ENCODE measurements at places on chromosomes 5 and 9. TPM values are rescaled to one million over a fixed set of nuclear protein-coding genes. Genes with fewer than 3 reads are reported as not detected.

Gene PFN3
- total RNA-seq, result not detected

Gene C9orf50
- not detected for total RNA-seq

Gene PCDHGB1
- 7.5 TPM for total RNA-seq

Gene ANKRD31
- 0.05 TPM for total RNA-seq

Gene HSPB3
- total RNA-seq, result 251 TPM

Gene ARHGEF37
- 17.9 TPM for total RNA-seq

Gene LRRC19
- total RNA-seq, result not detected

DNA sequence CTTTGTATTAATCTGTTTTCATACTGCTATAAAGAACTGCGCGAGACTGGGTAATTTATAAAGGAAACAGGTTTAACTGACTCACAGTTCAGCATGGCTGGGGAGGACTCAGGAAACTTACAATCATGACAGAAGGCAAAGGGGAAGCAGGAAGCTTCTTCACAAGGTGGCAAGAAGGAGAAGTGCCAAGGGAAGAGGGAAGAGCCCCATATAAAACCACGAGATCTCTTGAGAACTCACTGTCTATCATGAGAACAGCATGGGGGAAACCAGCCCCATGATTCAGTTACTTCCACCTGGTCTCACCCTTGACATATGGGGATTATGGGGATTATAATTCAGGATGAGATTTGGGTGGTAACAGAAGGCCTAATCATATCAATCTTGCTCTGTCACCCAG lies 60.9 kb upstream of the CHD1 start:
- H3K4me1 ChIP-seq, result no peaks in the 10 kb centered on the region
- no peaks in the 10 kb centered on the region for H3K27me3 ChIP-seq
- H3K4me3 ChIP-seq, result no peak overlapping the region
- no peak overlapping the region for H3K27ac ChIP-seq
- DNase-seq, result no peak

- H3K4me1 ChIP-seq, result no peaks in the 10 kb centered on the region
- no peaks in the 10 kb centered on the region for H3K36me3 ChIP-seq
- H3K27me3 ChIP-seq, result no peaks in the 10 kb centered on the region
- DNase-seq, result no peak
- no peak overlapping the region for H3K27ac ChIP-seq
Observed at GRCh38 chr9:129507805-129508204, 113.1 kb downstream of the C9orf50 start.

DNA sequence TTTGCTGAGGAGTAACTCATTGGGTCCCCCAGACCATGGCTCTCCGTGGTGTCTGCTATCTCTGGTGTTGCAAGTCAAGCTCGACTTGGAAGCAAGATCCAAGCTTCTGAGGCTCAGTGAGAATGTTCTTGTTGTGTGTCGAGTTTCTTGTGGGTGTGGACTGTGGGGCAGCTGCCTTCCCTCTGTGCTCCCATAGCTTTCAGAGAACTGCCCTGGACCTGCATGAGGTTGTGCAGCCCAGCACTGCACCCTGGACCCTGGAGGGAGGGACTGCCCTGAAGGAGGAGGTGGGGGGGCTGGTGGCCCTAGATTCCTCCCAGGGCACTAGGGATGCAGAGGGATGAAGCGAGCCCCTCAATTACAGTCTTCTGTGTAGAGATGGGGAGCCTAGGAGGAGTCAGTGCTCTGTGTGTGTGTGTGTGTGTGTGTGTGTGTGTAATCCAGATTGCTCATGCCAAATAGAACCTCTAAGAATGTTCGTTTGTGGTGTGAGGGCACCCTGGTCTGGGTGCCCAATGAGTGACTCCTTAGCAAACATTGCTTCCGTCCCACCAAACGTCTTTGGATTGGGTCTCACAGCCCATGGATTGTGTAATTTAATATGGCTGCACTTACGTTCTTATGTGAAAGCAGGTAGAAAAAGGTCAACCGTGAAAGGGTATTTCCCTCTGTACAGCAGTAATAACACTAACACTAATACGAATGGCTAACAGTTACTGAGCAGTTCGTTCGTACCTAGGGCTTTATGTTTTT lies 143.3 kb upstream of the LMX1B start:
- H3K36me3 ChIP-seq, result no peaks in the 10 kb centered on the region
- no peak for DNase-seq
- H3K4me1 ChIP-seq, result no peaks in the 10 kb centered on the region
- H3K27ac ChIP-seq, result peak overlapping the region; percentile 81
- no peaks in the 10 kb centered on the region for H3K27me3 ChIP-seq

DNA sequence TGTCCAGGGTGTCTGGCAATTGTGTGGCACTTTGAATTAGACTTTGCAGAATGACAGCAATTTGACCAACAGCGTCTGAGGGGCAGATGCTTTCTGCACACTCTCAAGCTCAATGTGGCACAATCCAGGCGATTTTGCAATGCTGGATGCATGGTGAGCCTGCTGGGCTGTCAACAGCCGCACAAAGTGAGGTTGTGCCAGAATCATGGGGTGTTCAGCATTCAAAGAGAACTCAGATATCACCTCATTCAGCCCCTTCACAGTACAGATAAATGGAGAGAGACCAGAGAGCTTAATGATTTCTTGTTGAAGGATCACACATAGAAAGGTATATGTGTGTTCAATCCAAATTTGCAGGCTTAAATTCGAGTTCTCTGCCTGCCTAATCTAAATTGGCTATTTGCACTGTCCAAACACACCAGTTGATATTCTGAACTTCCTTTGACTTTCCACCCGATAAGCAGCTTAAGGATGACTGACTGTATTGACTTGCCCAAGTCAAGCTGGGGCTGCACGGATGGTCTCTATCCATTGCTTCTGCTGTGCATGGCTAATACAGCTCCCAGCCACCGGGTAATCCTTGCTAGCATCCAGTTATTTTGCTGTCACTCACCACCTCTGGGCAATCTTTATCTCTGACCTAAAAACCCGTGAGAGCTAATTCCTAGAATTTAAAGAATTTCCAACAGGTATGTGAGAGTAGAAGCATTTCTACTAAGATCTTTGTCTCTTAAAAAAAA lies 157.9 kb upstream of the TAS2R1 start:
- no peaks in the 10 kb centered on the region for H3K4me1 ChIP-seq
- H3K36me3 ChIP-seq, result no peaks in the 10 kb centered on the region
- H3K4me3 ChIP-seq, result no peak overlapping the region
- H3K27ac ChIP-seq, result no peak overlapping the region

GRCh38 chr5:103119070-103119764 lies 721 bp downstream of the GIN1 start:
- peak overlapping the region; percentile 91 for H3K27ac ChIP-seq
- H3K4me1 ChIP-seq, result peaks cover 34% of the 10 kb centered on the region
- H3K36me3 ChIP-seq, result no peaks in the 10 kb centered on the region
- no peak for DNase-seq
- peak overlapping the region; percentile 75 for H3K4me3 ChIP-seq
- no peaks in the 10 kb centered on the region for H3K27me3 ChIP-seq

- H3K4me3 ChIP-seq, result peak overlapping the region; percentile 33
- DNase-seq, result peak; percentile 22
- no peak overlapping the region for H3K27ac ChIP-seq
- H3K27me3 ChIP-seq, result peaks cover 6% of the 10 kb centered on the region
Observed at GRCh38 chr9:84271531-84271900, 69.0 kb downstream of the SLC28A3 start.

GRCh38 chr9:136096505-136097001 lies 1.5 kb upstream of the NACC2 start:
- DNase-seq, result no peak
- H3K4me1 ChIP-seq, result peaks cover 38% of the 10 kb centered on the region
- H3K4me3 ChIP-seq, result no peak overlapping the region
- no peaks in the 10 kb centered on the region for H3K27me3 ChIP-seq
- H3K27ac ChIP-seq, result no peak overlapping the region

DNA sequence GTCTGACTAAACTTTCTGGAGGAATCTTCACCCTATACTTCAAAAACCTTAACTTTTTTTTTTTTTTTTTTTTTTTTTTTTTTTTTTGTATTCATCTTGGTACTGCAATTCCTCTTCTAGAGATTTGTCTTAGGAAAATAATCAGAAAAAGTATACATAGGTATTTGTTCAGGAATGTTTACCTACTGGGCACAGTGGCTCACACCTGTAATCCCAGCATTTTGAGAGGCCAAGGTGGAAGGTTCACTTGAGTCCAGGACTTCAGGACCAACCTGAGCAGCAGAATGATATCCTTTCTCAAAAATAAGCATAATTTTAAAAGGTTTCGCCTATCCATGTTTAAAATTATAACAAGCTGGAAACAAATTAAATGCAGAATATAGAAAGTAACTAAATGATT lies 33.3 kb upstream of the NREP start:
- no peak overlapping the region for H3K4me3 ChIP-seq
- DNase-seq, result no peak
- no peaks in the 10 kb centered on the region for H3K27me3 ChIP-seq
- no peak overlapping the region for H3K27ac ChIP-seq

DNA sequence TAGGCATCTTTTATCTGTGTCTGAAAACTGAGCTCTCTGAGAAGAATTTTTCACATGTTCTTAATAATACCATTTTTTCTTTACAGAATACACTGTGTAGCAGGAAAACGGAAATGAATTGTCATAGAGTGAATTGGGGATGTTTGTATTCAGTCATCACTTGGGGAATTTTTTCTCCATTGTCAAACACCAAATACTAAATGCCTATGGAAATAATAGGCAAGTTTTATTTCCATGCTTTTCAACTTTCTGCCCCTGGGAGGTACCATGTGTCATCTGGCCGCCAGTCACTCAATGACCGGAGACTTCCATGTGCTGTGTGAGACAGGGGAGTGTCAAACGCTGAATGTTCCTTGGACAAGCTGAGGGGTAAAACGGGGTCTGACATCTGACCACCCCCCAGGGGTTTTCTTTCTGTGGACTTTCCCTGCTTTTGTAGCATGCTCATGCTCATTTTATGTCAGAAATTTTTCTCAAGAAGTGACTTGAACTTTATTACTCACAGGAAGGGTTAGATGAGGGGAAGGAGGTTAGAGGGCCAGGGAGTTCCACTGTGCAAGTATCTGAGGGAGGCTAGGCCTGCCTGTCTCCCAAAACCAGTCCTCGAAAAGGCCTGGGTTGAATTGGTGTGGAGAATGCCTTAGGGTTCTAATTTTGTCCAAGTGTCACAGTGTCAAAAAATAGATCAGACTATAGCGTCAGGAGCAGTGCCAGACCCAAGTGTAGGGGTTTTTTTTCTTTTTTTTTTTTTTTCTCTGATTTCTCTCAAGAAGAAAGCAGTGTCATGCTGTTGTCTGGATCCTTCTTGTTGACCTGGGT lies 438.6 kb downstream of the AGTPBP1 start:
- DNase-seq, result no peak

GRCh38 chr5:122967625-122968024 lies 68.9 kb downstream of the PPIC start:
- H3K4me3 ChIP-seq, result no peak overlapping the region
- H3K36me3 ChIP-seq, result no peaks in the 10 kb centered on the region
- no peak for DNase-seq
- no peaks in the 10 kb centered on the region for H3K4me1 ChIP-seq
- no peaks in the 10 kb centered on the region for H3K27me3 ChIP-seq

DNA sequence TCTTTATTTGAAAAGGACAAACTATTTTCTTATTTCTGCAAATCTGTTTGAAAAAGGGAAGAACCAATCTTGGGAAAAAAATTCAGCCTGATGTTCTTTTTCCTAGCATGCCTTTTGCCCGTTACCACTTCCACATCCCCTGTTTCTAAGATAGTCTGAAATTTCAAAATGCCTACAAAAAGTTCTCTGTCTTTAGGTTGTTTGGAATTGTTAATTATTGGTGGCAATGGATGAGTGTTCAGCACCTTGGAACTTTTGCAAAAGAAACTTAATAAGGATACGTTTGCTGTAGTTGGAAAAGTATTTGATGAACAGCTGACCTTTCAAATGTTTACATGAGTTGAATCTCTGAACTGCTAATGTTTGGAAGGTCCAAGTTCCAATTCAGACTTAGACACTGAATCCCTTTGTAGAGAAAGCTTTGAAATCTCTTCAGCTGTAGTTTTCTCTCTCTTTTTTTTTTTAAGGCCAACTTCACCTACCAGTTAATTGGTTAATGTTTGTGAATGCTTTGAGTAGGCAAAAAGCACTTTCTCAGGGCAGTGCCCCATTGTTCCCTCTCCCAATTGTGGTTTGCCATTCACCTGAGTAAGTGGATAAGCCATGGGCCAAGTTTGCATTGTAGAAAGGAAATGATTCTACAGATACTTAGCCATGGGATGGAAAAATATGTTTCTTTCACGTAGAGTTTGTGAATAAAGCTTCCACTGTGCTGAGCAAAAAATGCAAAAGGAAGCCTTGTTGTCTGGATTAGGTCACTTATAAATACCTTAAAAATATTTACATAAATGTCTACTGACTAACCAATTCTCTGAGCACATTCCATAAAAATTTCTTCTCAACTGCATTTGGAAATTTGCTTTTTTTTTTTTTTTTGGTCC lies 156.4 kb upstream of the ELL2 start:
- H3K27me3 ChIP-seq, result no peaks in the 10 kb centered on the region
- no peak overlapping the region for H3K27ac ChIP-seq
- H3K36me3 ChIP-seq, result no peaks in the 10 kb centered on the region
- H3K4me3 ChIP-seq, result no peak overlapping the region
- H3K4me1 ChIP-seq, result no peaks in the 10 kb centered on the region

DNA sequence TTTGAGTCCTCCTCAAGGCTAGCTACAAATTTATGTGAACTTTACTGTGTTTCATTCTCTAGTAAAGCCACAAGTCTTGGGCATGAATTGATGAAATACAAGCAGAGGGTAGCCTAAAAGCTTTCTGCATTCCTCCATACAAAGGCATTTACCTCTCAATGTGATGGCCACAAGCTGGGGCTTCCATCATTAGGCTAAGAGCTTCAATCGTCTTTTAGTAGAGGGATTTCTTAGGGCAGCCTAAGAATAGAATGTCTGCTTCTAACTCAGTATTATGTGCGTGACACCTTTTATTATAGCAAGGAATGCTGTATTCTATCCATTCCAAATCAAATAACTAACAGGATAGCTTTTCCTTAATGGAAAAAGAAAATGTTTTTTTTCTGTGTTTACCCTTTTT lies 3.7 kb downstream of the PLAC8L1 start:
- no peaks in the 10 kb centered on the region for H3K36me3 ChIP-seq
- no peak for DNase-seq
- H3K4me1 ChIP-seq, result no peaks in the 10 kb centered on the region
- H3K27ac ChIP-seq, result no peak overlapping the region
- no peaks in the 10 kb centered on the region for H3K27me3 ChIP-seq

GRCh38 chr5:88281322-88281721 lies 12.7 kb upstream of the TMEM161B start:
- no peaks in the 10 kb centered on the region for H3K27me3 ChIP-seq
- H3K36me3 ChIP-seq, result peaks cover 42% of the 10 kb centered on the region
- DNase-seq, result no peak
- H3K4me1 ChIP-seq, result no peaks in the 10 kb centered on the region
